ENCODE measurements at places on chromosomes 6 and 20.

DNA sequence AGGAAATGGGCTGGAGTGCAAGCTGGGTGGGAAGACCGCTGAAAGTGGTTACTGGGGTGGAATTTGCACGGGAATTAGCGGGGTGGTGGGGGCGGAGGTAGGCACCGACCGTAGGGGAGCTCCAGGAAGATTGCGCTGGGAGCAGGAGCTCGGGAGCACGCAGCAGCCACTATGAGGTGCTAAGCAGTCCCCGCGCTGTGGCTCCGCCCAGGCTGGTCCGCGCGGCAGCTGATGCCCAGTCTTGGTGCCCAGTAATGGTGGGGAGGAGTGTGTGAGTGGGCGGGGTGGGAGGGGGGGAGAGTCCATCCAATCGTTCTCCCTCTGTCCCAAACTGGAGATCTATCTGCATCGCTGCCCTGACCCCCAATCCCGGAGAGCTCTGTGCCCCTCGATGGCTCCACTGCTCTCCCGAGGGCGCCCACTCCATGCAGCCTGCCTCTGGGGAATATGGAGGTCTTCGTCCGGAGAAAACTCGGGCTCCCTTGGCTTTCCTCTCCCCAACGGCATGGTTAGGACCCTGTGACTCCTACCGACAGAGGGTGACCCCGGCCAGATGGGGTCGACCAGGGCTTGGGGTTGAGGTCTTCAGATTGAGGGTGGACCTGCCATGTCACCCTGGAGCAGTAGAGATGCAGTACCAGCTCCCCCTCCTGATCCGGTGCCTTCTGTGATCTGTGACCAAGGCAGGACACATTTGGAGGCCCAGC, 5.3 kb downstream of the TP53TG5 start:
- peak; percentile 64 for DNase-seq

DNA sequence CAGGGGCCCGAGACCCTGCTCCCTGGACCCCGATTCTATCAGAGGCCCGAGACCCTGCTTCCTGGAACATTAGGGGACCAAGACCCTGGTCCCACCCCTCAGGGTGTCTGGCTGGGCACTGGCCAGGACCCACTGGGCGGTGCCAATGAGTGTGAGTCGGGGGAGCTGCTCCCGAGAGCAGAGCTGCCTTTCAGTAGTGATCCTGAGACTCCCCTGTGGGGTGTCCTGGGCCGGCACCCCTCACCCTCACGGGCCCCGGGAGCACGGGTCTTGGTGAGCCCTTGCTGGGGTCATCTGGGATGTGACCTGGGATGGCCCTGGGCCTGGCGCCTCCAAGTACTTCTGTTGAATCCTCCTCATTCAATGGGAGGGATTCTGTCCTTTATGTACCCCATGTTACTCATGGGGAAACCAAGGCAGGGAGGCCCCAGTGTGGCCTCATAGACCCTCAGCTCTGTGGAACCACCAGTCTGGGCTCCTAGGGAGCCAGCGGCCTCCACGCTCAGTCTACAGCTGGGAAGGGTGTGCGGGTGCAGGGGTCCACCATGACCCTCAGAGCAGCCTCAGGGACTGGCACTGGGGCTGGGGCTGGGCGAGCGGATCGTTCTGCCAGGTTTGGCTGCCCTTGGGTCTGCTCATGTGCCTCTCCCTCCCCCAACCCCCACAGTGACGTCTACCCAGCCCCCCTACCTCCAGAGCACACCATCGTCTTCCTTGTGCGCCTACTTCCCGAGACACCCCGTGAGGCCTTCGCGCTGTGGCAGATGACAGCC, 25.6 kb downstream of the COL20A1 start:
- DNase-seq, result no peak

- DNase-seq, result no peak
Observed at GRCh38 chr6:159762681-159763293, 942 bp downstream of the ACAT2 start.

DNA sequence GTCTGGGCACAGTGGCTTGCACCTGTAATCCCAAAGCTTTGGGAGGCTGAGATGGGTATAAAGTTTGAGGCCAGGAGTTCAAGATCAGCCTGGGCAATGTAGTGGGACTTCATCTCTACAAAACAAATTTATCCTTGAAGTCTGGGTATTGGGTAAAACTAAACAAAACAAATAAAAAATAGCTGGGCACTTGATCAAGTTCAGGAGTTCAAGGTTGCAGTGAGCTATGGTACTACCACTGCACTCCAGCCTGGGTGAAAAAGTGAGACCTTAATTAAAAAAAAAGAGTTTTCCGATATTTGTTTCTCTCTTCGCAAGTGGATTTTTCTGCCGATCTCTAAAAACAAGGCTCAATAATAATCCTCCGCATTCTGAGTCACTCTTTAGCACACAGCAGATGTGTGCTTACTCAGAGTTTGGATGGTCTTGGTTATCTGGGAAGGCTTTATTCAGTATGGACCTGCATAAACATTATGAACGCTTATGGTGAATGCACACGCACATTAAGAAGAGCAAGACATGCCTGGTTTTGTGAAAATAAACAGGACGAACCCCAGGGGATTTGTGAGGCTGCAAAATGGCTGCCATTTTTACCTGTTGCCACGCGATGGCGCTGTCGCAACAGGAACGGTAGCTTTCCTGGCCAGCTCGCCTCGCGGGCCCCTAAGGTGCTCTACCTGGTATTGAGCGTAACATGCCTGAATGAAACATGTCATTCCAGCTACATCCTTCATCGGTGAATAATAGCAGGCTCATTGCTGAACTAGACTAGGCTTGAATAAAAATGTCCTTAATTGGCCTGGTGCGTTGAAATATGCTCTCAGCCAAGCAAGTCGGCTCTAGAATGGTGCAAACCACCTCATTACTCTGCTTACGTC, 6.0 kb downstream of the OPN5 start:
- peak; percentile 89 for DNase-seq

DNA sequence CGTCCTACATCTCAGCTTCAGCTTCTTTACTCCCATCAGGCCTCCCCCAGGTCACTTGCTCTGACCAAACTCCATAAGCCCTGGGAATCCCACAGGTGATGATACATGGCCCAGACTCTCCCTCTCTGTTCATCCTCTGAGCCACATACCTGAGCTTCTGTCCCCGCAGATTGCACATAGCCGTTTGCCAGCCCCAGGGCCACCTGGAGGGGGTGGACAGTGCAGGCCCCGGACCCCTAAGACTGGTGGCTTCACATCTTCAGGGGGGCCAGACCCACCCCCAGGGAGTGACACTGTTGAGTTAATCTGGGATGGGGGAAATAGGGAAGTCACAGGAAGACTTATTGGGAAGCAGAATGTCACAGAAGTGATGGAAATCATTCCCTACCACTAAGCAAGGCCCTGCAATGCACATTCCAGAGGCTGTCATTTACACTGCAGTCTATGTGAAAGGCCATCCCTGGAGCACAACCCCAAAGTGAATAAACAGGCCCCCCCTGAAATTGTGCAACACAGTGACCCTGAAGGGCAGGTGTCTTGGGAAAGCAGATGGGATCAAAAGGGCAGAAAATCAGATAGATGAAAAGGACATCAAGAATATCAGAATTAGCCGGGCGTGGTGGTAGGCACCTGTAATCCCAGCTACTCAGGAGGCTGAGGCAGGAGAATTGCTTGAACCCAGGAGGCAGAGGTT, 2.2 kb downstream of the RXRB start:
- no peak for DNase-seq

DNA sequence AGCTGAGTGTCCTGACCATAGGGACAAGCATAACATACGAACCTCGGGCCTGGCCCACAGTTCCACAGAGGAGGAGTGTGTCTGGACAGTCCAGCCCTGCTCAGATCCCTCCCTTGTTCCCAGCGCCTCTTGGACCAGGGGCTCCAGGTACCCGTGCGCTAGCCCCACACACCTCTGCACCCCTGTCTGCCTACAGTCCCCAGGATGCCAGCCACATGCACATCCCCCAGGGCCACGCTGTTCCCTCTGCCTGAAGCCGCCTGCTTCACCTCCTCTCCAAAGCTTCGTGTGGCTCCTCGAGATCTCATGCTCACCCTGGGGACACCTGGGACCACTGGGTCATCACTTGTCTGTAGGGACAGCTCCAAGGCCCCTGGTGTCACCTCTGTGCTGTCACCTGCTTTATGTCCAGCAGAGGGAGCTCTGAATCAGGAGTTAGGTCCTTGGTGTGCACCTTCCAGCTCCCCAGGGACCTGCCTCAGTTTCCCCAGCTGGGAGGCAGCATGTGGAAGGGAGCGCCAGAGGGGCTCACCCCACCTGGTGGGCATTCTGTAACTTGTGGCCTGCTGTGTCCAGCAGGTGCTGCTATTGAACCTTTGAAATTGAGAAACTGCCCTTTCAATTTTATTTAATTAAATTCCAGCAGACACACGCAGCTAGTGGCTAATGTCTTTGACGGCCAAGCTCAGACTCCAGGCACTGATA, 7.3 kb upstream of the YTHDF1 start:
- DNase-seq, result no peak

GRCh38 chr6:113642714-113643406, 214.3 kb upstream of the MARCKS start:
- peak; percentile 64 for DNase-seq

- no peak for DNase-seq
Observed at GRCh38 chr6:166763606-166764472, 136.8 kb upstream of the RPS6KA2 start.

GRCh38 chr20:62782149-62782892, 14.0 kb upstream of the MRGBP start:
- DNase-seq, result no peak

GRCh38 chr6:84411060-84411629, 183.7 kb upstream of the CEP162 start:
- peak; percentile 15 for DNase-seq

Data from NCI-H1105 (cell line).